PC-3 (cell line): ENCODE measurements at places on chromosomes 6 and 20. TPM values are rescaled to one million over a fixed set of nuclear protein-coding genes. Genes with fewer than 3 reads are reported as not detected.

DNA sequence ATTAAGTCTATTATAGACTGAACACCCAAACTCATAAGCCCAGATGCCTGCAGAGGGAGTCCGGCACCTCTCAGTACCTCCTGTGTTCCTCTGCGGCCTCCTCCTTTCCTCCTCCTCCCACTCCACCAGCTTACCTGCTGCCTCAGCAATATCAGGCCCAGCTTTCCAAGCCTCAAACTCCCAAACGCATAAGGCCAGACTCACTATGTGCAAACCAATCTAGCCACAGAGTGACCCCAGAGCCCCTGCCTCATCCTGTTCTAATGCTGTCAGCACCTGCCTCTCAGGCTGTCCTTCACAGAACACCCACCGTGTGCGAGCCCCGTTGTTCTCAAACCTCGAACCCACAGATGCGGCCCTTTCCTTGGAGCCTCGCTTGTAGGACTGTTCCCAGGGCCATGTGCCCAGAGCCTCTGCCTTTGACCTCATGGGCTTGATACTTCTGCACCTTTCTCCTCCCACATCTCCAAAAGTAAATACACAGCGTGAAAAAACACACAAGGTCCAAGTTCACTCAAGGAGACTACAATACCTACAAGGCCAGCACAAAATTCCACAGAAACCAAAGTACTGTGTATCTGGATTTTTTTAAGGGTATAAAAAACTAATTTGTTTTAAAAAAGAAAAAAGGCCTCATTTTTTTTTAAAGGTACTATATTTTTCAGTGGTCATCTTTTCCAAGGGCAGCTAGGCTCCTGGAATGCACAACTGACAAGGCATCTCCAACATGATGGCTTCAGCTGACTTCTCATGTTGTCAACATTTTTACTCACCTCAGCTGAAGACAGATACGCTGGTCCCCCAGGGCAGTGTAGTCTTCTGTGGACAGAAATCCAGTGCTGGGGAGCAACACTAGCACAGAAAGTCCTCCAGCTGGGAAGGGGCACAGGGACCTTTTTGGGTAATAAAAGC lies 52.3 kb downstream of the ABHD12 start:
- DNase-seq = no peak
- H3K4me3 ChIP-seq = no peak overlapping the region
- H3K27me3 ChIP-seq = no peaks in the 10 kb centered on the region

DNA sequence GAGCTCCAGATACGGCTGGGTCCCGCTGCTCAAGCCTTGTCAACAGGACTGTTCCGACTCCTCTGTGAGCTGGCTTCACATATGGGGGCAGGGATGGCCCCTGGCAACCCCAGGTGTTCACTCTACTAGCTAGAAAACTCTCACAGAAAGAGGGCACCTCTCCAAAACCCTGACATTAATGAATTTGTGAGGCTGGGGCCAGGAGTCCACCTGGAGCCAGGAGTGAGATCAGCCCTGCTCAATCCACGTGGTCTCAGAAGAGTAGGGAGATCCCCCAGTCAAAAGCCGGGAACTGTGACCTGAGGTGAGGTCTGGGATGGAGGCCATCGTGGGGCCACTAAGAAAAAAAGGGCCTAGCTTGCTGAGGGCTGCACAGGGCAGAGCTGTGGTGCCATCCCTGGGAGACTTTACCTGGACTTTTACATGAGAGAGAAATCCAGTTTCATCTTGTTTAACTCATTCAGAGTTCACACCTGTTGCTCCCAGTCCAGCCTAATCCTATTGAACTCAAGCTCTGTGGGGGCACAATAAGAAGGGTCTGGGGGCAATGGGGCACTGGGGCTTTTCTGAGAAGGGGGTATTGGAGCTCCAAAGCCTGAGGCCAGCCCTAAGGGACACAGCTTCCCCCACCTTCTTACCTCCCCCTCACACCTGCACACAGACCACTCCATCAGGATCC lies 144.3 kb upstream of the MLN start:
- DNase-seq = no peak
- H3K4me3 ChIP-seq = no peak overlapping the region
- no peaks in the 10 kb centered on the region for H3K4me1 ChIP-seq
- peaks cover 73% of the 10 kb centered on the region for H3K27me3 ChIP-seq

- no peak overlapping the region for H3K27ac ChIP-seq
- no peaks in the 10 kb centered on the region for H3K27me3 ChIP-seq
- H3K4me3 ChIP-seq = no peak overlapping the region
- H3K4me1 ChIP-seq = peaks cover 9% of the 10 kb centered on the region; the same call in 1 of the 2 replicates
- no peaks in the 10 kb centered on the region for H3K36me3 ChIP-seq
Measured at GRCh38 chr6:155770313-155770712, 314.7 kb upstream of the NOX3 start.

DNA sequence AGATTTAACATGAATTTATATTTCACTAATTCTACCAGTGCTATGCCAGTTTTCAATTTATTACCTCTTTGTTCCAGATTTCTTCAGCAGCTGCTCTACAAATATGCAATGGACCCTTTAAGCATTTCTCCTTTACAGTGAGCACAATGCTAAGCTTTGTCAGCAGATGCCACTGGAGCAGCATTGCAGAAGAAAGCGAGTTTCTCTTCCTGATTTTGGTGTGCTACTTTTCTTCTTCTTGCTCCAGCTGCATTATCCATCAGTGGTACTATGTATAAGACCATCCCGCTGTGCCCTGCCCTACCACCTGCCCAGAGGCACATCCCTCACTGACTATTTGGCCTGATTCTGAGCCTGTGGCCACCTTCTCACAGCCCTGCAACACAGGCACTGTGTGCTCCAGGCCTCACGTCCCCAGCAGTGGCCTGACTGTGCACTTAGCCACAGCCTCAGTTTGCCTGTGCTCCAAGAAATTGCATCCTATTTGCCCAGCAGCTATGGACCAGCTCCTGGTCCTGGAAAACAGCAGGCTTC lies 84.1 kb downstream of the TNFAIP3 start:
- H3K4me3 ChIP-seq = no peak overlapping the region
- no peaks in the 10 kb centered on the region for H3K27me3 ChIP-seq
- H3K4me1 ChIP-seq = no peaks in the 10 kb centered on the region
- H3K36me3 ChIP-seq = no peaks in the 10 kb centered on the region
- no peak for DNase-seq

DNA sequence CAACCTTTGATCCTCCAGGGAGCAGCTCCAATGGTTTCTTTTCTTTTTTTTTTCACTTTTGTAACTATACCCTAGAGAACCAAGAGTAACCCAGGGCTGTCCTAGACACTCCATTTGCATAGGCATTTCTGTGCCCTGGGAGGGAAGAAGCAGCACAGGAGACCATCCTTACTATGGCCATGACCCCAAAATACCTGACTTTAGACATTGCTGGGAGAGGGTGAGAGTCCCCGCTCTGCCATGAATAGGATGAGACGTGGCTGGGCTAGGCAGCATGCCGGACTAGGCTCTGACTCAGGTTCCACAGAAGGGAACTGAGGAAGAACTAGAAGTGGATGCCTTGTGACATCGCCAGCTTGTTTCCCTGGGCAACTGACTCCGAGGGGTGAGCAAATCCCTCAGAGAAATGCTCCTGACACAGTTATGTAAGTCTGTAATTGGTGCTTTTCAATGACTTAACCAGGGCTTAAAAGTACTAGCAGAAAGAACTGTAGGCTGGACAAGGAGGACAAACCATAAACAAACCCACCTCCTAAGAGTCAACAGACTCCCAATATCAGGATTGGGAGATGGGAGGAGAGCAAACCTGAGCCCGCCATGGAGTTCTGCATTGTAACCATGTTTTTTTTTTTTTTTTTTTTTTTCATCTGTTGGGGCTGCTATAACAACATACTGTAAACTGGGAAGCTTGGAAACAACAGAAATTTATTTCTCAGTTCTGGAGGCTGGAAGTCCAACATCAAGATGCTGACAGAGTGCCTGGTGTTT lies 910 bp upstream of the ADTRP start:
- H3K27ac ChIP-seq = no peak overlapping the region
- H3K36me3 ChIP-seq = no peaks in the 10 kb centered on the region
- DNase-seq = no peak
- H3K4me1 ChIP-seq = no peaks in the 10 kb centered on the region
- H3K4me3 ChIP-seq = no peak overlapping the region

GRCh38 chr20:7790189-7790588 lies 150.1 kb downstream of the HAO1 start:
- peaks cover 24% of the 10 kb centered on the region for H3K4me1 ChIP-seq
- H3K27me3 ChIP-seq = no peaks in the 10 kb centered on the region
- peak; percentile 90 for DNase-seq
- H3K4me3 ChIP-seq = no peak overlapping the region
- no peaks in the 10 kb centered on the region for H3K36me3 ChIP-seq

DNA sequence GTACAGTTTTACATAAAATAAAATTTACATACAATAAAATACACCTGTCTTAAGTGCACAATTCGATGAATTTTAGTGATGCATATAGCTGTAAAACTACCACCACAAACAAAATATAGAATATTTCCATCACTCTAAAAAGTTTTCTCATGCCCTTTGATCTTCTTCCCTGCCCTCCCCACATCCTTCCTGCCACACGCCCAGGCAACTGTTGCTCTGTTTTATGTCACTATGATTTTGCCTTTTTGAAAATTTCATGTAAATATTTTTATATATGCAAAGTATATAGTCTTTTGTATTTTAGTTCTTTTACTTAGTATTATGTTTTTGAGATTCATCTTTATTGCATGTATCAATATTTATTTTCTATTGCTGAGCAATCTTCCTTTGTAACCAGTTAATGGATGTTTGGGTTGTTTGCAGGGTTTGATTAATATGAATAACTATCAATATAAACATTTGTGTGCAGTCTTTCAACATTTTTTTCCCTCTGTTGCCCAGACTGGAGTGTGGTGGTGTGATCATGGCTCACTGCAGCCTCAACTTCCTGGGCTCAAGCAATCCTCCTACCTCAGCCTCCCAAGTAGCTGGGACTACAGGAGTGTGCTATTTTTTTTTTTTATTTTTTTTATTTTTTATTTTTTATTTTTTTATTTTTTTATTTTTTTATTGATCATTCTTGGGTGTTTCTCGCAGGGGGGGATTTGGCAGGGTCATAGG lies 23.8 kb upstream of the SAMHD1 start:
- H3K4me1 ChIP-seq = no peaks in the 10 kb centered on the region
- H3K27ac ChIP-seq = no peak overlapping the region
- no peaks in the 10 kb centered on the region for H3K36me3 ChIP-seq
- no peak for DNase-seq

DNA sequence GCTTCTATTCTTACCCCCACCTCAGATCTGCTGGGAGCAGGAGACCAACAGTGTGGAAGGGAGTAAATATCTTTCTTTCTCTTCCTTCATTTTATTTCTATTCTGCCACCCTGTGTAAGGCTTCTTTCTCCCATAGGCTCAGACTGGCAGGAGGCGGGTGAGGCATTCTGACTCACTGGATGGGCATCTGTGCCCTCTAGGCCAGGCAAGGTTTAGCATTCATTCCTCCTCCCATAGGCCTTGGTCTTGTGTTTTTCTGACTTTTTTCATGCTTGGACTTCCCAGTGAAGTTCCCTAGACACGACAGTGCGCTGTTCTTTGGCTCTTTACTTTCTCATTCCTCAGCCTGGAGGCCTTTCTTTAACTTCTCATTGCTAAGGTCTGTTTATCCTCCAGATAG lies 235.2 kb downstream of the SYNE1 start:
- DNase-seq = peak; percentile 86
- no peaks in the 10 kb centered on the region for H3K27me3 ChIP-seq
- no peak overlapping the region for H3K4me3 ChIP-seq
- no peaks in the 10 kb centered on the region for H3K36me3 ChIP-seq
- H3K4me1 ChIP-seq = peaks cover 34% of the 10 kb centered on the region

- peaks cover 24% of the 10 kb centered on the region; the same call in 1 of the 2 replicates for H3K4me1 ChIP-seq
- peak; percentile 41 for DNase-seq
- no peaks in the 10 kb centered on the region for H3K27me3 ChIP-seq
- peak overlapping the region; percentile 20; the same call in 1 of the 2 replicates for H3K27ac ChIP-seq
- no peak overlapping the region for H3K4me3 ChIP-seq
Measured at GRCh38 chr6:88763160-88763559, 200.3 kb downstream of the RNGTT start.

- no peaks in the 10 kb centered on the region for H3K36me3 ChIP-seq
- no peak overlapping the region for H3K27ac ChIP-seq
- no peak for DNase-seq
Measured at GRCh38 chr6:105688573-105688972, 285.7 kb upstream of the PREP start.

GRCh38 chr20:46368902-46369268 lies 37.5 kb downstream of the ELMO2 start:
- H3K4me1 ChIP-seq = peaks cover 24% of the 10 kb centered on the region
- H3K4me3 ChIP-seq = no peak overlapping the region
- H3K36me3 ChIP-seq = peaks cover 45% of the 10 kb centered on the region

DNA sequence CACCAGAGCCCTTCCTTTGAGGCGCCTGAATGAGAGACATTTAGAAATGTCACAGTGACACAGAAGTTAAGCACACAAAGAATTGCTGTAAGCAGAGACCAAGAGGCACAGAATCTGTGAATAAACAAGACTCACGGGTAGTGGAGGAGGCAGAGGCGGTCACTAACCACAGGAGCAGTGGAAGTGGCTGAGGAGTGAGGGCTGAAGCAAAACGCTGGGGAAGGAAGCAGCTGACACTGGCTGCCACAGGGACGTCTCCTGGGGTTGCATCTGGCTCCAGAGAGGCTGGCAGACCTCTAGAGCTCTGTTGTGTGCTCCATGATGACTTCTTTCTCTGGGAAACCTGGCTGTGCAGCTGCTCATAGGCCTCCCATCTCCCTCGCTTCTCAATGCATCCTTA lies 65.0 kb upstream of the SLC2A12 start:
- H3K4me3 ChIP-seq = no peak overlapping the region
- H3K36me3 ChIP-seq = no peaks in the 10 kb centered on the region

DNA sequence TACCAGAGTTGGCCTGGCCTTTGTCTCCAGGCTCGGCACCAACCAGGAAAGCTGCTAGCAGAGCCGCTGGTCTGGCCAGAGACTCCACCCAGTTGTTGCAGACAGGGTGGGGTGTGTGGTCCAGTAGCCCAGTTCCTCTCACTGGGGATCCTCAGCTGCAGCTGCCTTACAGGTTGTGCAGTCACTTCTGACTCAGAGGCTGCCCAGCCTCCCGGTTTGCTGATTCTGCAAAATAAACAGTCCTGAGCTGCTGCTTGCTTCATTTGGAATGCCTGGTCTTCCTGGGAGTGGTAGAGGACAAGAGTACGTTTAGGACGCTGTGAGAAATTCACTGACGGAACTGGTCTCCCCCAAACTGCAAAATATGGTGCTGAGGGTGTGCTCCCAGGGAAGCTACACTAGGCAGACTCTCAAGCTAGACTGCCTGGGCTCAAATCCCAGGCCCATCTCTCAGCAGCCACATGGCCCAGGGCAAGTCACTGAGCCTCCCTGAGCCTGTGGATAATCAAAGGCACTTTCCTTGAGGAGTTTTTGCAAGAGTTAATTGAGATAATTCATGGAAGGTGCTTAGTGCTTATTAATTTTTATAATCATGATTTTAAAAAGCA lies 246.1 kb downstream of the TFAP2C start:
- peaks cover 18% of the 10 kb centered on the region for H3K4me1 ChIP-seq
- peak overlapping the region; percentile 6; the same call in 1 of the 2 replicates for H3K4me3 ChIP-seq
- peak; percentile 99 for DNase-seq
- H3K27me3 ChIP-seq = no peaks in the 10 kb centered on the region

- H3K4me3 ChIP-seq = no peak overlapping the region
- no peaks in the 10 kb centered on the region for H3K4me1 ChIP-seq
- DNase-seq = peak; percentile 18
- H3K27me3 ChIP-seq = no peaks in the 10 kb centered on the region
- H3K27ac ChIP-seq = no peak overlapping the region
Measured at GRCh38 chr6:132780770-132781371, 17.6 kb downstream of the SLC18B1 start.

Gene UBE2C
- 251 and 304 TPM in 2 replicates for total RNA-seq

Gene HLA-F
- total RNA-seq = 9.8 and 16.1 TPM in 2 replicates

Gene CDSN
- 0.55 and 0.81 TPM in 2 replicates for total RNA-seq

Gene WFDC10B
- not detected in 2 replicates for total RNA-seq

Gene FAM83C
- total RNA-seq = 0.12 TPM in 1 of 2 replicates, not detected in the other

Gene FNDC11
- 0.40 and 1.8 TPM in 2 replicates for total RNA-seq

Gene MACROD2
- 3.1 and 11.5 TPM in 2 replicates for total RNA-seq

Gene DYNLT2
- 0.51 and 1.5 TPM in 2 replicates for total RNA-seq
